ENCODE measurements at places on chromosomes 7 and 10.

GRCh38 chr10:68110027-68110426 lies 739 bp downstream of the MYPN start:
- DNase-seq = peak; percentile 17

GRCh38 chr10:34384372-34384771 lies 430.7 kb downstream of the PARD3 start:
- no peak for DNase-seq

GRCh38 chr7:41404375-41405074 lies 298.4 kb downstream of the INHBA start:
- DNase-seq = no peak

- no peak for DNase-seq
Measured at GRCh38 chr7:8638076-8638475, 204.7 kb downstream of the NXPH1 start.

DNA sequence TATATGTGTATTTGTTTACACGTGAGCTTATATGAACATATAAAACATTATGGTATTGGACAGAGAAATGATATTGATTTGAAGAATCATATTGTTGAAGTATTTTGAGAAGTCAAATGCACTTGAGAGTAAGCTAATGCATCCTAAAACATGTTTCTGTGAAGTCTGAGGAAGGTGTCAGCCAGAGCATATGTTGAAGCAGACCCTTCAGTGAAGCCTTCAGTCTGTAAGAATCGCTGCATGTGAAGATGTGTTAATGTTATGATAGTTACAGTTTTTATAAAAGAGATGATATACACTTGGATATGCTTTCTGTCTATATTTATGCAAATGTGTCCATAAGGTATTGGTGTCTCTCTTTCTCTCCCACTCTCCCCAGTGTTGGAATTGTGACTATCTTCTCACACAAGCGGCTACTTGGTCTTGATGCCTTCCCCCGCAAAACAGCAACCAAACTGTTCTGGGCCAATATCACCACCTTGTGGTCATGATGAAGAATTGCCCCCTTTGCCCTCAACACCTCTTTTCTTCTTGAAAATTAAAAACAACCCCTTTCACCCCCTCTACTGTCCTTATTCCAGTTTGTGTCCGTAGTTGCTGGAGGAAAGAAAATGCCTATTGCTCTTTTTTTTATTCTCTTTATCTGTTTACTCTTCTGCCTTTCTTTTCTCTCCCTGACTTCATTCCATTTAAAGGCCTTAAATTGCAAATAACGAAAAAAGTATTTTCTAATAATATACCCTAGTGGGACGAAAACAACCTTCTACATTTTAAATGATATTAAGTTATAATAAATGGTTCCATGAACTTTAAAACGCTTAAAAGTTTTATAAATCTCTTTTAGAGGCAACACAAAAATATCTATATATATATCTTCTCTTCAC lies 64.9 kb downstream of the IKZF1 start:
- DNase-seq = peak; percentile 29

DNA sequence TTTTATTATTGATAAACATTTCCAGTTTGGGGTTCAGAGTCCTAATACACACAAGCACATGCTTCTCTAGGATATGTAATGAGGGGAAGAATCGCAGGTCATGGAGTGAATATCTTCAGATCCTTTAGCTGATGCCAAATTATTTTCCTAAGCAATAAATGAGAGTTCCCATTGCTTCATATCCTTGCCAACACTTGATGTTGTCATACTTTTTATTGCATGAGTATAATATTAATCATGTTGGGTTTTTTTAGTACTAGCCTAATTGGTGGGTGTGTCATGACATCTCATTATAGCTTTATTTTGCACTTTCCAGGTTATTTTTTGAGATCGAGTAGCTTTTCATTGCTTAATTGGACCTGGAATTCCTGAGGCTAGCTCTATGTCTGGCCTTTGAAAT lies 35.3 kb downstream of the TLX1 start:
- DNase-seq = no peak
